ENCODE measurements at places on chromosomes 16 and 17. TPM values are rescaled to one million over a fixed set of nuclear protein-coding genes. Genes with fewer than 3 reads are reported as not detected.

RAP1GAP2 gene
- 31.0 TPM for total RNA-seq

ITGAL gene
- total RNA-seq = 0.18 TPM

SLC12A4 gene
- 31.8 TPM for total RNA-seq

GDPD1 gene
- 0.77 TPM for total RNA-seq

NOTUM gene
- total RNA-seq = 0.14 TPM

PPL gene
- 4.8 TPM for total RNA-seq

KRT33B gene
- not detected for total RNA-seq
